ENCODE measurements at places on chromosomes 16 and 17.
A peak's percentile ranks its signal among the peaks of the same experiment; 100 is the strongest.

- no peak for DNase-seq
Observed at GRCh38 chr16:11253009-11253994, 2.7 kb downstream of the SOCS1 start.

GRCh38 chr16:35506898-35507194 lies 2047.4 kb downstream of the TP53TG3F start:
- no peak for DNase-seq

GRCh38 chr17:16470265-16470664 lies 21.7 kb downstream of the LRRC75A start:
- no peak for DNase-seq

DNA sequence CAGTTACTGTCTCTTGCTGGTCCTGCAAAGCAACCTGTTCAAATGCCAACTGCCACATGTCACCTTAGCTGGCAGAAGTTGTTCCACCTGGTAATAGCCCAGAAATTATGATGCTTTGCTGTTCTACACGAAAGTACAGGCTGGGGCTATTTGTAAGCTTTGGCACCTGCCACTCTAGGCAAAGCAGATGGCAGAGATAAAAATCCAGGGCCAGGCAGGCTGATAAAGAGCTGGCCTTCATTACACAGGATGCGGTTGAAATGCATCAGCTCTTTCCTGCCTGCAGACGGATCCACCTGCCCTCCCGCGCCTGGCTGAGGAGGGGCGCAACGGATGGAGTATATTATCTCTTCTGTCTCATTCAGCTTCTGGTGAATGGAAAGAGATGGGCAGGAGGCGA lies 29.3 kb upstream of the KDM8 start:
- no peak for DNase-seq

- DNase-seq: no peak
Observed at GRCh38 chr17:47837401-47838039, 3.6 kb downstream of the SCRN2 start.

DNA sequence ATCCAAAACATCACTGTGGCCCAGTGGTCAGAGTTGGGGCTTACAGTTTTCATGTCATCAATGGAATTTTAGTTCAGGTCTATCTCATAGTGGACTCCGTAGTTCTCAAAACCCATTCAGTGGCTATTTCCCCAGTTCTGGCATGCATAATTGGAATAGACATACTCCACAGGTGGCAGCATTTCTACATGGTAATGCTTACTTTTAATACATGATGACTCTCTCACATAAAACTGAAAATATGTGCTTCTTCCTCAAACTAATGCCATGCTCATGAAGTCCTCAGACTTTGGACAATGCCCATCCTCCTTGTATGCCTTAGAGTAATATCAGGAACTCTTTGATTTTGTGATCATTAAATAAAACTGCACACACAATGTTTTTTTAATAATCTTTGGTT lies 857.4 kb upstream of the GOT2 start:
- DNase-seq: no peak

GRCh38 chr17:46009681-46010596 lies 10.9 kb downstream of the STH start:
- DNase-seq: no peak

GRCh38 chr17:17624741-17625140 lies 33.2 kb upstream of the PEMT start:
- peak; percentile 54 for DNase-seq
